ENCODE measurements at places on chromosomes 2 and 18.

DNA sequence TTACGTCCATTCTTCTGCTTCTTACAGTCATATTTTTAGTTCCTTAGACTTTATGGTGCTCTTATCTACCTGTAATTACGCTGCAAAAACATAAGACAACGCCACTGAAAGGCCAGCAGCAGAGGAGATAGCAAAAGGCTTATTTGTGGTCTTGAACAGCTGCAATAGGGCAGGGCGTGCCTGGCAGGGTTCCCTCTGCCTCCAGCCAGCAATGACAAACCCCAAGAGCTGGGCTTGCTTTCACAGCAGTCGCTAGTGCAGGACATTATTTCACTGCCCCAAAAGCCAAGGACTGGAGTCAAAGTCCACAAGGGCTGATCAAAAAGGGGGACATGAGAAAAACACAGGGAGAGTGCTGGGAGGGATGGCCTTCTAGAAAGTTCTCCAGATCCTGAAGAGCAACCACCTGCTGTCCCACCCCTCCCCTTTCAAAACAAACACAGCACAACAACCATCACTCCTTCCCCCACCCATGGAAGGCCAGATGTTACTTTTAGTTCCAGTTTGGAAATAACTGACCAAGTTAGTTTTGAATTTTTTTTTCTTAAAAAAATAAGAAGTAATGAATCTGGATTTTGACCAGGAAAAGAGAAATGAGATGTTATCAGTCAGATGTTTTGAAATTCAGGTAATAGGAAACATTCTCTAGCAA is 127.8 kb downstream of the RBMS1 start:
- DNase-seq = no peak

GRCh38 chr2:10383960-10384734 is 64.0 kb downstream of the ODC1 start:
- DNase-seq = no peak

DNA sequence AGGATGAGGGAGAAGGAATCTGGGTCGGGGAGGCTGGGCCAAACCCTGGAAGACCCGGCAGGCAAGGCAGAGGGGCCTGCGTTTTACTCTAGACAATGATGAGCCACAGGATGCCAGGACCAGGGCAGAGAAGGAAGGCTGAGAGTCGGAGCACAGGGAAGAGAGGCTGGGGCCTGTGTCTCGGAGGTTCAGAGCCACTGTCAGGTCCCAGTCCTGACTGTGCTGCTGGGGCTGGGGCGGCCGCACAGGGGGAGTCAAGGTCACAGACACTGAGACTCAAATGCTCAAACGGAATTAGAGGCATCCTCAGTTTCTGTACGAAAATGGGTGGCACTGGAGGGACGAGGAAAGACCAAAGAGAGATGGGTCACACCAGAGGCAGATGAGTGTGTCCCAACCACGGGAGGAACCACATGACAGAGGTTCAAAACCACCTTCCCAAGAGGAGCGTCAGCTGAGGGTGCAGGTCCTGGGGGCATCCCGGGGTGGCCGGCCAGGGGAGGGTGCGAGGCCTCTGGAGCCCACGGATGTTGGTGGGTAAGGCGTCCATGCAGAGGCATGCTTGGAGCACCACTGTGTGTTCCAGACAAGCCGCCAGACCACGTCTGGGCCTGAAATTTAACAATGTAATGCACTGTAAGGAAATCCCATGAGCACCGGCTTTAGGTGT is 14.7 kb downstream of the HDAC4 start:
- DNase-seq = no peak

DNA sequence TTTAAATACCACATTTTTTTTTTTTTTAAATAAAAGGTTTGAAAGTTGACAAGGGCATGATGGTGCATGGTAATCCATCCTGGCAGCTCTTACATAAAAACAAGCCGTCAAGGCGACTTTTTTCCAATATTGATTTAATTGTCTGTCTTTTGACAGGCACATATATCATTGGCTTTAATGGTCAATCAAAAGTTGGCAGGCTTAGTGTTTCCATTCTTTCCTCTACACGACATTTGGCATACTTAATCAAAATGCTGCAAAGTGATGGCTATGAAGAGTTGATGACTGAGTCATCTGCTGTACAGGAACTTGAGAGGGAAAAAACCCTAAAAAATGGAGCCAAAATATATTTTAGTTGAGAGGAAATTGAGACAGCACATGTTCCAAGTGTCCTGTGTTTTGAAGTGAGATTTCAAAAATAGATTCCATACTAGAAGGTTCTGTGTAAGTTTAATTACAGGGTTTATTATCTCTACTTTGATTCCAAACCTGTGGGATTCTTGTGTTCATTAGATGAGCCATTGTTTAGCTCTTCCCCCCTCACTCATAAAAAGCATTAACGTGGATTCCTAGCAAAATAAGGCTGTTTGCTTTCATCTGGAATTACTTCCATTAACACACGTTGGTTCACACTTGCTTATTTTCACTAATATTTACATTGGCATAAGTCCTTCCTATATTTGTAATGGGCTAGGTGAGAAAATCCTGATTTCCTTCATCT is 3.2 kb downstream of the TSHZ1 start:
- no peak for DNase-seq

GRCh38 chr2:176650104-176650837 is 381.0 kb downstream of the MTX2 start:
- DNase-seq = no peak

DNA sequence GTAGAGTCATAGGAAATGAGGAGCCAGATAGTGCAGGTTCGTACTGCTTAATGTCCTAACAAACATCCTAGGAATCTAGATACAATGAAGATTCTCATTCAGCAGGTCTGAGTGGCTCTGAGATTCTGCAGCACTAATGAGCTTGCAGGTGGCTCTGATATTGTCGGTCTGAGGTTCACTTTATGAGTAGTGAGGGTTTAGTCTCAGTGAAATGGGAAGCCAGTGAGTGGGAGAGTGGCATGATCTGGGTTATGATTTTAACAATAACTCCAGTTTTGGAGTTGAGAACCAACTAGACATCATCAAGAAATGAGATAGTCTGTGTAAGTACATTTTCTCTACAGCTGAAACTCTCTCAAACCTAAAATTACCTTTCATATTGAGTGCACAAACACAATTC is 166.8 kb upstream of the SP5 start:
- no peak for DNase-seq

Data from naive B cell (primary cell).